Stimulated activated naive CD8-positive, alpha-beta T cell treated with anti-CD3 and anti-CD28 coated beads, Interleukin-15, amount 100 ng/mL, for 72 hours (primary cell): ENCODE measurements at places on chromosomes 6 and 20.

GRCh38 chr6:149318581-149319286 lies 1.2 kb downstream of the TAB2 start:
- DNase-seq: no peak

GRCh38 chr20:1283522-1284510 lies 17.7 kb downstream of the SNPH start:
- DNase-seq: no peak

- DNase-seq: no peak
These were observed 28.9 kb downstream of the PREP start for GRCh38 chr6:105374010-105374420.

GRCh38 chr20:17471606-17472187 lies 59.5 kb downstream of the BFSP1 start:
- no peak for DNase-seq

- no peak for DNase-seq
These were observed 33.9 kb downstream of the ADTRP start for GRCh38 chr6:11744753-11745152.
